ENCODE measurements at places on chromosomes 13 and 19.

DNA sequence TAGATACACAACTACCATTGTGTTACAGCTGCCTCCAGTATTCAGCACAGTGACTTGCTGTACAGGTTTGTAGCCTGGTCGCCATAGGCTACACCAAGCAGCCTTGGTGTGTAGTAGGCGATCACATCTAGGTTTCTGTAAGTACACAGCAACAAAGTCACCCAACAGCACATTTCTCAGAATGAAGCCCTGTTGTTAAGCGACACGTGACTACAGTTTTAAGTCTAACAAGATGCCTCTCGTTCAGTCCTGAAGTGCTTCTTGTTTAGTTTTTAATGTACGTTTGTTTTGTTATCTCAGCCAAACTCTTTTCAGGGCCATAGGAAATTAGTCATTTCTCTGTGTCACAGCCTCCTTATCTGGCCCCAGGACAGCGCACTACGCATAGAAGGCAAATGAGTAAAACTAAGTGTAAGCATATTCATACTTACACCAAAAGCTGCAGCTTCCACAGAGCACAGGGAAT lies 50.0 kb upstream of the GPR183 start:
- no peak for DNase-seq

DNA sequence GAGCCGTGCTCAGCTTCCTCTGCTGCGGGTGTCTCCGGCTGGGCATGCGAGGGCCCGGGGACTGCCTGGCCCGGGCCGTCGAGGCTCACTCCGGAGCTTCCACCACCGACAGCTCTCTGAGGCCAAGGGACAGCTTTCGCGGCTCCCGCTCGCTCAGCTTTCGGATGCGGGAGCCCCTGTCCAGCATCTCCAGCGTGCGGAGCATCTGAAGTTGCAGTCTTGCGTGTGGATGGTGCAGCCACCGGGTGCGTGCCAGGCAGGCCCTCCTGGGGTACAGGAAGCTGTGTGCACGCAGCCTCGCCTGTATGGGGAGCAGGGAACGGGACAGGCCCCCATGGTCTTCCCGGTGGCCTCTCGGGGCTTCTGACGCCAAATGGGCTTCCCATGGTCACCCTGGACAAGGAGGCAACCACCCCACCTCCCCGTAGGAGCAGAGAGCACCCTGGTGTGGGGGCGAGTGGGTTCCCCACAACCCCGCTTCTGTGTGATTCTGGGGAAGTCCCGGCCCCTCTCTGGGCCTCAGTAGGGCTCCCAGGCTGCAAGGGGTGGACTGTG lies 1.2 kb downstream of the S1PR4 start:
- no peak for DNase-seq

DNA sequence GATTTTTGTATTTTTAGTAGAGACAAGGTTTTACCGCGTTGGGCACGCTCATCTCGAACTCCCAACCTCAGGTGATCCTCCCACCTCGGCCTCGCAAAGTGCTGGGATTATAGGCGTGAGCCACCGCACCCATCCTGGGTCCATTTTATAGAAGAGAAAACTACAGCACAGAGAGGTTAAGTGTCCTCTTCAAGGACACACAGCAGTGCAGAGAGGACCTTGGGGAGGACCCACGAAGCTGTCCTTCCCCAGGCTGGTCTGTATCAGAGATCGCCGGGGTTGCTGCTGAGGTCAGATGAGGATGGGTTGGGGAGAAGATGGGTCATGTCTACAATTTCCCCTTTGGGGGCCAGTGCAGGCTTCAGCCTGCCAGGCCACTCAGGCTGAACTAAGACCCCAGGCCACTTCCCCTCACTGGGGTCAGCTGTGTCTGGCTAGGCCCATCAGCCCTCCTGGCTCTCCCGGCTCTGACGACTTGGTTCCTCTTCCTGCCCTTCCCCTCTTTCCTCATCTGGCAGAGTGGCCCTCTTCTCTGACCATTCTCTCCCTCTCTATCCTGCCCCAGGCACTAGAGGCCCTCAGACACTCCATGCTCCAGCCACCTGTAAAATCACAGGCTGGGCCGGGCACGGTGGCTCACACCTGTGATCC lies 9.6 kb downstream of the MYO1F start:
- DNase-seq, result no peak

DNA sequence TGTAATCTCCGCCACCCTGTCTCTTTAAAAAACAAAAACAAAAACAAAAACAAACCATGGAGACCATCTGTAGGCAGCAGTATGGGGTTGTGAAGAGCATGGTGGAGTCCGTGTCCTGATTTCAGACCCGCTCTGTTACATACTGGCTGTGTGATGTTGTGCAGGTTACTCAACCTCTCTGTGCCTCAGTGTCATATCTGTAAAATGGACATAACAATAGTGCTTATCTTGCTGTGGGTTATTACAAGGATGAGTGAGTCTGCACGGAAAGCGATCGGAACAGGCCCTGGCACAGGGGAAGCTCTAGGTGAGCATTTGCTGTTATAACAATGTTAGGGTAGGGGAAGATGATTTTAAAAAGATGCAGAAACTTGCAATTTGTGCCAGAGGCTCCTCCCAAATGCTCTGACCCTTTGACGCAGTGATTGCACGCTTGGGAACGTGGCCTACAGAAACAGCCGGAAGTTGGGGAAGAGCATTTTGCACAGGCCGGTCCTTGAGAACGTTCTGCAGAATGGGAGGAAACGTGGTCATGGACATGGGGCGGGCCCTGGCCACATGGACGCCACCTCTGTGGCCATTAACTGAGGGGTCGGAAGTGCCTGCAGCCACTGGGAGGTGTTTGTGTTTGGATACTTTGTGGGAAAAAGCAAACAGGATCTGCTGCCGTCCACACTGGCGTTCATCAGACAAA lies 15.7 kb upstream of the SELENOW start:
- no peak for DNase-seq

DNA sequence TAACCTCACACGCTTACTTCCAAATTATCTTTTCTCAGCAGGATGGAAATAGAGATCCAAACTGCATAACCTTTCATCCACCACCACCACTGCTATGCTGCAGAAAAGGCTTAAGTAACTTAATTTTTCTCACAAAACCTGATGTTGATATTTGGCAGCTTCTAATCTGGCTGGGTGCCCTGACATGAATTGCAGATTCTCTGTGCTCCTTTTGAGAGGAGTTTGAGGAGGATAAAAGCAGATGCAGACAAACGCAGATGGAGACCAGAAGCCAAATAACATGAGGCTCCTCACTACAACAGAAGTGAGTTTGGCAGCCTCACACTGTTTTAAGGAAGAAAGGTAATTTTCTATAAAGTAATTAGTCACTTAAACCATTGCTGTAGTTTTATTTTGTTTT lies 646.2 kb upstream of the ATXN8OS start:
- no peak for DNase-seq

DNA sequence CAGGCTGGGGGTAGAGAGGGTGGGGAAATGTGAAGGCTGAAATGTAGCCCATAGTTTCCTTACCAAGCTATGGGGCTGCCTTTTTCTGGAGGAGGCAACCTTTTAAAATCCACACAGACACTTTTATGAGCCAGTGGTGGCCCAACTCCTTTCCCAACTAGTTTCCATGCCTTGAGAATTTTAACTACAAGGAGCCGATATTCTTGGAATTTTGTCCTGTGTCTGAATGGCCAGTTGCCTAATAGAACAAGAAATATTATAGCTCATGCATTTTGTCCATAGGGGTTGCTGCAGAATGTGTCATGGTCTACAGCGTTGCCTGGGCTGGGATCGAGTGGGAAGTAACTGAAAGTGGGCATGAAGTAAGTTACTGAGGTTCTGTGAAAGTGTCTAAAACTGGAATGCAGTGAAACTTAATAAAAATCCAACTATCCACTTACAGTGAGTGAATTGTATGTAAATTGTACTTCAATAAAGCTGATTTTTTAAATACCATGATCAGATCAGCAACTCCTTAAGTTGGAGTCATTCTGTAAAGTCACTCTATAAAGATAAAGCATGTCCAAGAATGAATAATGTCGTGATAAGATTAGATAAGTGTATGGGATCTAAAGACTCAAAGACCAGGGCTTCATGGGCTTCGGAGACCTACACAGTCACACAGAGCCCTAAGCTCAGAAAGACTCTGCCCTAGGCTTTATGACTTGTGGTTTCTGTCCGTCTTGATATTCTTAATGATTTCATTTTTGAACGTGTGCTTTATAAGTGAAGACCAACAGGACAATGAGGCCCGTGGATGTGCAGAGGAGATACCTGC lies 122.6 kb upstream of the FNDC3A start:
- DNase-seq, result no peak

GRCh38 chr13:40102360-40102727 lies 446.9 kb downstream of the COG6 start:
- no peak for DNase-seq

- peak; percentile 61 for DNase-seq
These were observed 9.2 kb upstream of the ATP12A start for GRCh38 chr13:24670961-24671381.

GRCh38 chr13:39952249-39953233 lies 297.1 kb downstream of the COG6 start:
- DNase-seq, result no peak

DNA sequence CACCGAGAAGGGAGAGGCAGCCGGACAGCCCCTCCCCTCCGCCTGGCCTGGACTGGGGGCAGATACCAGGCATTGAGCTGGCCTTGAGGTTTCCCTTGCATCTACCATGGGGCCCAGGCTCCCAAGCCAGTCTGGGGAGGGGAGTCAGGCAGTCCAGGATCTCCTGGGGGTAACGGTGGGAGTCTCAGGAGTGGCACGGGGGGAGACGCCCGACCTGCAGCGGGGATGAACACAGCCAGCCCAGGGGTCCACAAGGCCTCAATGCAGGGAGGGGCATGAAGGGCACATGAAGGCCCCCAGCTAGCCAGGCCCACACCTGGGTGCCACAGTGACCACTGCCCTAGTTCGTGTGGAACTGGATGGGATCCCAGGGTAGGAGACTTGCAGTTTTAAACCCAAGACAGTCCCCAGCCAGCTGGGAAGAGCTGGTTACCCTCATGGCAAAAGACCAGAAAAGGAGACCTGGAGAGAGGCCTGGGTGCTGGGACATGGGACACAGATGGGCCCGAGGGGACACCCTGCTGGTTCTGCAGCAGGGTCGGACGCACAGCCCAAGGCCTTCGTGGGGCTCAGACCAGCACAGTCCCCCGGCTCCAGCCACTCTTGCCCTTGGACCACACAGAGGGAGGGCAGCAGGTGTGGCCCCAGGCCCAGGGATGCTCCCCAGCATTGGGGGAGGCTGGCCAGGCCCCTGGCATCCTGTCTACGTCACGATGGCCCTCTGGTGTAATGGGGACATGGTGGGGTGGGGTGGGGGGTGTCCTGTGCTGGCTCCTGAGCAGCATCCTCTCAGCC lies 4.6 kb upstream of the UQCR11 start:
- DNase-seq, result no peak

- peak; percentile 76 for DNase-seq
These were observed 43.1 kb downstream of the TMEM255B start for GRCh38 chr13:113802090-113802531.

DNA sequence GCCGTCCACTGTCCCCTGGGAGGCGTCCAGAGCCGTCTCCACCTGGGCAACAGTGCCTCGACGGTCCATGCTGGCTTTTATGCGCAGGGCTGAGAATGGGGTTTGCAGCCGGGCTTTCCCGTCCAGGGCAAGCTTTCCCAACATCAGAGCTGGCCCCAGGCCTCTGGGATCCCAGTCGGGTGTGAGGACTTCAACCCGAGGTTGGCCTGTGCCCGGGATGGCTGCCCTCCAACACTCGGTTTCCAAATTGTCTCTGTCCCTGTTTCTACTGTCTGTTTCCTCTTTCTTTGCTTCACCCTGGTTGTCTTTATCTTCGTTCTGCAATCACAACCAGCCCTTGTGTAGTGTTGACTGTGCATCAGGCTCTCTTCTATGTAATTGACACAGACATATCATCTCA lies at the start of gene IFNL4:
IFNL4 (minus strand) TSS at position 51 of the 400 bp plus-strand sequence.
- no peak for DNase-seq

DNA sequence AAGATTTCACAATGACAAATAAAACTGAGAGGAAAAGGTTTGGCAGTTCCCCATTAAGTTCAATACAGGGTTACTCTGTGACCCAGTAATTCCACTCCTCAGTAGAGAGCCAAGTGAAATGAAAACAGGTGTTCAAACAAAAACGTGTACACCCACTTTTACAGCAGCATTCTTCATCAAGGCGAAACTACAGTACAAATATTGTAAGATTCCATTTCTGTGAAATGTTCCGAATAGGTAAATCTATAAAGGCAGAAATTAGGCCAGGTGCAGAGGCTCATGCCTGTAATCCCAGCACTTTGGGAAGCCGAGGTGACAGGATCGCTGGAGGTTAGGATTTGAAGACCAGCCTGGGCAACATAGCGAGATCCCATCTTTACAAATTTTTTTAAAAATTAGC lies 8.9 kb upstream of the GDF15 start:
- no peak for DNase-seq

Data from WTC11 (cell line).